ENCODE measurements at places on chromosomes 12 and 14. TPM values are rescaled to one million over a fixed set of nuclear protein-coding genes. Genes with fewer than 3 reads are reported as not detected.

DNA sequence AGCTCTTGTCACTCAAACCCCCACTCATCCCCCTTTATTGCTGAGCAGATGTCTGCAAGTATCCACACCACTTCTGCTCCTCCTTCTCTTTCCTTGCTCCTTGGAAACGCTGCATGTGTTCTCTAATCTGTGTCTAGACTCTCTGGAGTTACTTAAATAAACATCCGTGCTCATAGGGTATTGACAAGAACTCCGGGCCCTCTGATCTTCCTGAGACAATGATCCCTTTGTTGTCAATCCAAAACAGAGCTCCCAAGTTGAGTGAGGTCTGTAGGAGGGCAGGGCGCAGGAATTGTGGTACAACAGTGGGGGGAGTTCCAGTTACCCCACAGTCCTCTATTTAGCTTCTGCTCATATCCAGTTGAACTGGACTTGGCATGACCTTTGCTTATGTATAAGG is 489.0 kb downstream of the SNAPC1 start:
- H3K36me3 ChIP-seq = no peaks in the 10 kb centered on the region
- H3K4me1 ChIP-seq = no peaks in the 10 kb centered on the region
- H3K4me3 ChIP-seq = no peak overlapping the region
- H3K27me3 ChIP-seq = no peaks in the 10 kb centered on the region
- no peak overlapping the region for H3K27ac ChIP-seq
- no peak for DNase-seq

DNA sequence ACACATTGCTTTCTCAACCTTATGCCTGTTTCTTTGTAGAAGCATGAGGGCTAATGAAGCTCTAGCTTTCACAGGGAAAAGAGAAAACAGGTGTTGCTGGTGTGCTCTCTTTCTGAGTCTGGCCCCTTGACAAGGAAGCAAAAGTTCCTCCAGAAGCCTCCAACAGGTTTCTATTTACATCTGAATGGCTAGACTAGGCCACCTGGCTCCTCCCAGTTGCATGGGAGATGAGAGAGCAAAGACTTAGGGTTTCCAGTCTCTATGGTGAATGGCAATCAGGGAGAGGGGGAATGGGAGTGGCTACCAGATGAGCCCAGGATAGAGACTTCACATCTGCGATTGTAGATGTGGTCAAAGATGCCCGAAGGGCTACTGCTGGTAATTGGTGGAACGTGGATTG is 138.1 kb upstream of the PLXNC1 start:
- H3K36me3 ChIP-seq = no peaks in the 10 kb centered on the region
- no peak for DNase-seq
- no peak overlapping the region for H3K27ac ChIP-seq
- H3K4me3 ChIP-seq = no peak overlapping the region

- no peaks in the 10 kb centered on the region for H3K27me3 ChIP-seq
- no peaks in the 10 kb centered on the region for H3K36me3 ChIP-seq
- H3K4me1 ChIP-seq = no peaks in the 10 kb centered on the region
- no peak for DNase-seq
- no peak overlapping the region for H3K4me3 ChIP-seq
Measured at GRCh38 chr12:46154221-46154985, 114.4 kb downstream of the SLC38A1 start.

- no peaks in the 10 kb centered on the region for H3K36me3 ChIP-seq
- peak overlapping the region; percentile 33 for H3K27ac ChIP-seq
- no peaks in the 10 kb centered on the region for H3K27me3 ChIP-seq
- no peak for DNase-seq
- H3K4me1 ChIP-seq = peaks cover 16% of the 10 kb centered on the region
Measured at GRCh38 chr14:24986206-24986893, 63.6 kb downstream of the STXBP6 start.

GRCh38 chr12:128204711-128205110 is 62.3 kb upstream of the TMEM132C start:
- H3K27me3 ChIP-seq = no peaks in the 10 kb centered on the region
- no peaks in the 10 kb centered on the region for H3K36me3 ChIP-seq
- no peaks in the 10 kb centered on the region for H3K4me1 ChIP-seq
- H3K4me3 ChIP-seq = no peak overlapping the region
- no peak for DNase-seq

DNA sequence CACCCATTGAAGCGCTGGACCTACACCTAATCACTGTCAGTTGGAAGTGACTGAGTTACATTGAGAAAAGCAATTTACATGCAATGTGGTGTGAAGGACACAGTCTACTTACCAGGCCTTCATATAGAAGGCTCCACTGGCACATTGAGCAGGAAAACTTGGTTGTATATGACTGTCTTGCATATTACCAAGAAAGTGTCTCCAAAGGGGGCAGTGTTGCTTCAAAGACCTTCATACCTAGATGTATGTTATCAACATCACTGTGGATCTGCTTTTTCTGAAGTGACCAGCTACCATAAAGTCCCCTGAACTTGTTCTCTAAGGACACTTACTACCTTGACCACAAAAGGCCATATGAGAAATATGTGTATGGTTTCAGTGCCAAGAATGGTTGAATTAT is 64.1 kb downstream of the NELL2 start:
- no peaks in the 10 kb centered on the region for H3K27me3 ChIP-seq
- no peak overlapping the region for H3K27ac ChIP-seq
- no peak overlapping the region for H3K4me3 ChIP-seq
- no peaks in the 10 kb centered on the region for H3K36me3 ChIP-seq
- H3K4me1 ChIP-seq = no peaks in the 10 kb centered on the region
- DNase-seq = no peak

- DNase-seq = no peak
- peaks cover 7% of the 10 kb centered on the region for H3K36me3 ChIP-seq
- no peaks in the 10 kb centered on the region for H3K27me3 ChIP-seq
- H3K4me3 ChIP-seq = no peak overlapping the region
Measured at GRCh38 chr14:52043690-52044089, 25.2 kb downstream of the NID2 start.

- H3K4me1 ChIP-seq = no peaks in the 10 kb centered on the region
- no peaks in the 10 kb centered on the region for H3K27me3 ChIP-seq
- no peak overlapping the region for H3K4me3 ChIP-seq
Measured at GRCh38 chr14:36747411-36748184, 85.9 kb downstream of the PAX9 start.

- peaks cover 99% of the 10 kb centered on the region for H3K36me3 ChIP-seq
- peaks cover 6% of the 10 kb centered on the region for H3K4me1 ChIP-seq
- no peak overlapping the region for H3K4me3 ChIP-seq
- DNase-seq = no peak
- H3K27ac ChIP-seq = no peak overlapping the region
Measured at GRCh38 chr12:53479331-53479730, 19.9 kb downstream of the MAP3K12 start.

DNA sequence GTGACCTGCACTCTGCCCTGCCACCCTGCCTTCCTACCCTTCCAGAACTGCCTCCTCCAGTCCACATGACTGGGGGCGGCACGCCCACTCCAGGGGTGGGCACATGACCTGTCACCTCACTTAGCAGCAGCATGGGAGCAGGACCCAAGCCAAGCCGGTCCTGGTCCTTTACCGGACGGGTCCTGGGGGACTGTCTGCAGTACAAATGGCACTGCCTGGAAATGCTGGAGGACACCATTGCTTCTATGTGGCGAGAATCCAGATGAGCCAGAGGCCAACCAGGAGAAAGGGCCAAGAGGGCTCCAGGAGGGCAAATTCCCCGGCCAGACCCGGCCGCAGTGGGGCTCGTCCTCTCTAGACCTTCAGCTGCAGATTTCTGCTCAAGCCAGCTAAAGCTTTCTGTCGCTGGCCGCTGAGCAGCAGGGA is 33.1 kb downstream of the ITPK1 start:
- H3K27ac ChIP-seq = no peak overlapping the region
- no peak for DNase-seq
- H3K4me1 ChIP-seq = peaks cover 10% of the 10 kb centered on the region
- H3K4me3 ChIP-seq = no peak overlapping the region
- H3K27me3 ChIP-seq = no peaks in the 10 kb centered on the region

DNA sequence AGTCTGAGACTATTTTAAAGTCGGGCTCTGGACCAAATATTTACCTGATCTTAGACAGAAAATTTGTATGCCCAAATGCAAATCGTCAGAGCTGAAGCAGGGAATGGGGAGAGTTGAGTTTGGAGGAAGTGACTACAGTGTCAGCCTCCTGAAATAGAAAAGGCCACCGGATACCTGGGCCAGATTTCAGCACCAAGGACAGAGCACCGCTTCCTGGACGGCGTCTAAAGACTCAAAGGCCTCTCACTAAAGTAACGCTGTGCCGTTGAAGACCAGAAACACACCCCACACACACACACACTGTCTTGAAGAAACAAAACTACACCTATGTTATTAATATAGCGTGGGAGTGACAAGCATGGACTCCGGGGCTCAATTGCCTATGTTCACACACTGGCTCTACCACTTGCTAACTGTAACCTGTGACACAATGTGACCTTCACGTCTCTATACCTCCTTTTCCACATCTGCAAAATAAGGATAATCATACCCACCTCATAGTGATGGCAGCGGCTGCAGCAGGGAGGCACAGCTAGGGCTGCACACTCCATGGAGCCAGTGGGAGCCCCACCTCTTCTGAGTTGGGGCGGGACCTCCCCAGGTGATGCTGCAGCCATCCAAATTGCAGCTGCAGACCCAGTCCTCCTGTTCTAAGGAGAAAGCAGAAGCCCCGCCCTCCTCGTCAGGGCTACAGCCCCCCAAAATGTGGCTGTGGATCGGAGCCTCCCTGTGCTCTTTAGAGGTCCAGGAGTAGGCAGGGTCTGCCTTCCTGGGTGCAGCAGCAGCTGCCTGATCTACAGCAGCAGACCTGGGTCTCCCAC is 35.6 kb downstream of the KRT76 start:
- DNase-seq = peak; percentile 72
- H3K4me1 ChIP-seq = no peaks in the 10 kb centered on the region
- H3K36me3 ChIP-seq = no peaks in the 10 kb centered on the region
- H3K4me3 ChIP-seq = no peak overlapping the region
- peaks cover 5% of the 10 kb centered on the region for H3K27me3 ChIP-seq

DNA sequence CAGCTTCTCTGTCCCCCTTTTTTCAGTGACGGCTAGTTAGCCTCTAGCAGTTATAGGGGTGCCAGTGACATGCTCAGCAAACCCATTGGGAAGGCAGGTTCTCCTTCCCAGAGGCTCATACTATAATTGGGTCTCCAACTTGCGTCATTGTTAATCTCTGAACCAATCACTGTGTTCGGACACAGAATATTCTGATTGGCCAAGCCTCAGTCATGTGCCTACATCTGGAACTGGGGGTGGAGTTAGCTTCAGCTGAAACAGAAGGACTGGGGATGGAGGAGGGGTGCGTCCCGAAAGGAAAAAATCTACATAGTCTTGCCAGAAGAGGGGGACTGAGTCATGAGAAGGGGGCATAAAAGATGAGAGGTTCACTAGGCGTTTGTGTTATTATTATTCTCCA is 165.6 kb downstream of the SUDS3 start:
- no peaks in the 10 kb centered on the region for H3K27me3 ChIP-seq
- no peaks in the 10 kb centered on the region for H3K36me3 ChIP-seq
- H3K27ac ChIP-seq = no peak overlapping the region
- no peaks in the 10 kb centered on the region for H3K4me1 ChIP-seq
- no peak for DNase-seq
- H3K4me3 ChIP-seq = no peak overlapping the region

- DNase-seq = no peak
- no peak overlapping the region for H3K27ac ChIP-seq
- H3K4me1 ChIP-seq = no peaks in the 10 kb centered on the region
- H3K27me3 ChIP-seq = no peaks in the 10 kb centered on the region
- H3K4me3 ChIP-seq = no peak overlapping the region
- H3K36me3 ChIP-seq = no peaks in the 10 kb centered on the region
Measured at GRCh38 chr12:131242741-131243496, 289.2 kb downstream of the ADGRD1 start.

DNA sequence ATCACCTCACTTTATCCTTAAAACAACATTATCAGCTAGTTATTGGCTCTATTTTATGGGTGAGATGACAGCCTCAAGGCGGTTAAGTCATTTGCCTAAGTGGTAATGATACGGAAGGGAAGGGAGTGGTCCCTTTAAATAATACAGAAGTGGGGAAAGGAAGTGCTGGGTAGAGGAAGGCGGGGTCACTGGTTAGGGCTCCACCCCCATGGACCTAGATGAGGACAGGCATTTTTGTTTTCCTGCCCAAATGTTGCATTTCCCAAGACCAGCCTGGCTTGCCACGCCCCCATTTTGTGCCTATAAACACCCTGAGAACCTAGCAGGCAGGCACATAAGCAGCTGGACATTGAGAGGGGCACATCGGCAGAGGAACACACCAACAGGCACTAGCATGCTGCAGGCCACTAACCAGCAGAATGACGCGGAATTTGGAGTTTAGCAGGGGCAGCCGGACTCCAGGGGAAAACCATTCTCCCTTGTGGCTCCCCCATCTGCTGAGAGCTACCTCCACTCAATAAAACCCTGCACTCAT is 100.9 kb downstream of the EPS8 start:
- H3K36me3 ChIP-seq = no peaks in the 10 kb centered on the region
- peak overlapping the region; percentile 43 for H3K27ac ChIP-seq
- H3K4me1 ChIP-seq = peaks cover 35% of the 10 kb centered on the region
- H3K27me3 ChIP-seq = no peaks in the 10 kb centered on the region

DNA sequence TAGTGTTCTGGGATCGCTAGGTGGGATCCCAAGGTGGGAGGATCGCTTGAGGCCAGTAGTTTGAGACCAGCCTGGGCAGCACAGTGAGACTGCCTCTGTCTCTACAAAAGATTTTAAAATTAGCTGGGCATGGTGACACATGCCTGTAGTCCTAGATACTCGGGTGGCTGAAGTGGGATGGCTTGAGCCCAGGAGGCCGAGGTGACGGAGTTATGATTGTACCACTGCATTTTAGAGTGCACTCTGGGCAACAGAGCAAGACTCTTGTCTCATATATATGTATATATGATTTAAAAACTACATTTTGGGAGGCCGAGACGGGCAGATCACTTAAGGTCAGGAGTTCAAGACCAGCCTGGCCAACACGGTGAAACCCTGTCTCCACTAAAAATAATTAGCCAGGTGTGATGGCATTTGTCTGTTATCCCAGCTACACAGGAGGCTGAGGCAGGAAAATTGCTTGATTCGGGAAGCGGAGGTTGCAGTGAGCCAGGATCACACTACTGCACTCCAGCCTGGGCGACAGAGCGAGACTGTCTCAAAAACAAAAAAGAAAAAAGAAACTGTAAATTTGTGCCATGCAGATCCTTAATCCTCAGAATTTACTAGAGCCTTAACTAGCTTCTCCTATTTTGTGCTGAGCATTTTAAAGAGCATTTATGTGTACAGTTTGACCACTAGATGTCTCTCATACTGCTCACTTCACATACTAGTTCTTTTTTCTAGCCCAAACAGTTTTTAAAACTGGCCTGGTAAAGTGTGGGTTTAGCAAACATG is 114.8 kb downstream of the MON2 start:
- no peak for DNase-seq
- H3K4me1 ChIP-seq = no peaks in the 10 kb centered on the region
- no peaks in the 10 kb centered on the region for H3K27me3 ChIP-seq
- H3K4me3 ChIP-seq = no peak overlapping the region

Gene KLRC3
- not detected for total RNA-seq

Gene TMEM229B
- total RNA-seq = 5.4 TPM

Gene CLEC12A
- 43.4 TPM for total RNA-seq

Gene SLC16A7
- 26.0 TPM for total RNA-seq

Gene PKP2
- 1.9 TPM for total RNA-seq

Gene KCNH3
- 0.90 TPM for total RNA-seq

Gene C14orf39
- not detected for total RNA-seq

Gene RNF41
- 51.6 TPM for total RNA-seq

Gene KRT8
- total RNA-seq = 223 TPM

Gene RNASE3
- total RNA-seq = not detected

Gene PTPRO
- total RNA-seq = 10.6 TPM

Gene NGB
- total RNA-seq = not detected

All from upper lobe of right lung (tissue), 1 donor.